Amygdala (tissue), 56 donors: ENCODE measurements at places on chromosomes 5 and 9.

- DNase-seq = no peak
Measured at GRCh38 chr5:168085261-168086031, 206.0 kb upstream of the WWC1 start.

DNA sequence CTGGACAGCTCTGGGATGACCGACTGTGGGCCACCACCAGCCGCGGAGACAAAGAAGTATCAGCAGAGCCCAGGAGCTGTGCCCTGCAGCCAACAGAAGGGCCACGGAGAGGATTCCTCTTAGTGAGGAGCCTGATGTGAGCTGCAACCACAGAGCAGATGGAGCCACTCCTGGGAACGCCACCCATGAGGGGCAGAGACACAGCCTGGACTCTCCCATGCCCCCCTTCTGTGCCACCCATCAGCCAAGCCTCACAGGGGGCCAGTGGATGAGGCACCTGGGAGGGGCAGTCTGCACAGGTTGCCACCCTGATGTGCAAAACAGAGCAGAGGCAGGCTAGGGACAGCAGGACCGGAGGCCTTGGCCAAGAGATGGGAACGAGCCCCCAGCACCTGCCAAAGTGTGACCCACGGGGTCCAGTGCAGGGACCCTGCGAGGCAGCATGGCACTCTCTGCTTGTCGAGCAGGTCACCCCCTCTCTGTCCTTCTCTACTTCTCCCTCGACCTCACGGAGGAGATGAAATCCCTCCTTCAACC, 380.7 kb upstream of the IRX1 start:
- DNase-seq = no peak

DNA sequence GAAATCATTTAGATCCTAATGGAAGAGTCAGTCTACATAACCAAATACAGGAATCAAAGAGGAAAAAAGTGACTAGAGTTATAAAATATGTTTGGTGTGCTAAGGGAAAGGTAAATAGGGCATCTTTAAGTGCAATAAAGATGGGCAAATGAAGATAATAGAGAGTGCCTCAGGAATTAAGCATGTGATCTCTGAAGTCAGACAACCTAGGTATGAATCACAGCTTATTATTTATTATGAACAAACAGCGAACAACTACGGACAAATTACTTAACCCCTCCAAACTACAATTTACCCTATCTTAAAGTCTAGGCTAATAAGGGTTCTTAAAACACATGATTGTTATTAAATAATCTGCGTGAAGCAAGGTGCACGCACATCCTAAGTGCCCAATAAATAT, 910.2 kb upstream of the DMAC1 start:
- no peak for DNase-seq

DNA sequence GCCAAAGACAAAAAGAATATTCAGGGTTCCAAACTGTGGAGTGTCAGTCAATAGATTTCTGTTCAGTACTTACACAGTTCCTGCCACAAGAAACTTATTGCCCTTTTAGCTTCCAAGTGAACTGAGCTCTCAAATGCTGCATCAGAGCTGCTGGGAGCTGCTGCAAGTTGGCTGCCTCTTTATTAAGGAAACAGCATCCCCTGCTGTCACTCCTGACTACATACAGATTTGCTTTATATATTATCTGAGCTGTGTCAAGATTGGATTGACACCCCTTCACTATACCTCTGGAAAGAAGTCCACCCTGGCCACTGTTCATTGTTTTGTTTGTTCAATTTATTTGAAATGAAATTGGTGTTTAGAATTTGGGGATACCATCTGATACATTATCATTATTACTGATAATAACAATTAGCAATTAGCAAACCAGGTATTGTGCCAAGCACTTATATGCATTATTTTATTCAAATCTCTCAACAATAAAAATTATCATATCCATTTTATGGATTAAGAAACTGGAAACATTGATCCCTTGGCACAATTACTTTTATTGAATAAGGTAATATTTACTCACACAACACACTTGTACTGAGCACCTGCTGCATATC, 16.4 kb upstream of the C5orf58 start:
- no peak for DNase-seq

GRCh38 chr9:96510258-96510657, 60.3 kb downstream of the HABP4 start:
- DNase-seq = no peak
